ENCODE measurements at places on chromosomes 3 and 15.

DNA sequence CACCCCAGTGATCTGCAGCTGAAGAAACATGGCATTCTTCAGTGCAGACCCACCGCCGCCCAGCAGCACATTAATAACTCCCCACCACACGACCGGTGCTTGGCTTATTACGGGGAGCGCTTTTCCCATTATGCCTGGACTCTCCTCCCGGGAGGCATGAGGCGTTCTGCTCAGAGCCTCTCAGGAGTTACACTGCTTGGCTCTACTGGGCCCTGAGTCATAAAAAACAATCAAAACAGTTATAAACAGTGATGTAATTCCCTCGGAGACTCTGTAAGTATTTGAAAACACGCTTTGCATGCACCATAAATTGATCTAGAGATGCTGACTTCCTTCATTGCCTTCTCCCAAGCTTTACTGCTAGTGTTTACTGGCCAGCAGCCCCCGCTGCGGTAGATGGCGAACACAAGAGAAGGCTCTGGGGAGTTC lies 77.1 kb upstream of the SNRPA1 start:
- ATAC-seq, result no peak

DNA sequence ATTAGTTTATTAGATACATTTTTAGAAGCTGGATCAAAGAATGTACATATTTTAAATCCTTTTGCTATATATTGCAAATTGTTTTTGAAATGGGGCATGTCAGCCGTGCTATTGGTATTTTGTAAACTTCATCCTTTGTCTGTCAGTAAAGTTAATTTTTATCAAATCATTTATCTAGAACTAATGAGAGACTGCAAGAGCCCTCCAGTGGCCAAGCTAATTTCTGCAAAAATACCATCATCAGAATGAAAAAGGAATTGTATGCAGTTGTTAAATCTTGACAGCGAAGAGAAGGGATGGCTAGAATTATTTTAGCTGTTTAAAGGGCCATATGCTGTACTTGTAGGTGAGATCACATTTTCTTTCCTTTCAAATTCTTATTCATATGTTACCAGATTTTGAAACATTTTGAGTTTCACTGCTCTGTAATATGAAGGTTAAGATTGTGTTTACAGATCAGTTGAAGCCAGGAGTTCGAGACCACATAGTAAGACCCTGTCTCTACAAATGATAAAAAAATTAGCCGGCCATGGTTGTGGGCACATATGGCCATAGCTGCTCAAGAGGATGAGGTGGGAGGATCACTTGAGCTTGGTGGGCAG lies 8.1 kb upstream of the CLDN11 start:
- ATAC-seq, result no peak

DNA sequence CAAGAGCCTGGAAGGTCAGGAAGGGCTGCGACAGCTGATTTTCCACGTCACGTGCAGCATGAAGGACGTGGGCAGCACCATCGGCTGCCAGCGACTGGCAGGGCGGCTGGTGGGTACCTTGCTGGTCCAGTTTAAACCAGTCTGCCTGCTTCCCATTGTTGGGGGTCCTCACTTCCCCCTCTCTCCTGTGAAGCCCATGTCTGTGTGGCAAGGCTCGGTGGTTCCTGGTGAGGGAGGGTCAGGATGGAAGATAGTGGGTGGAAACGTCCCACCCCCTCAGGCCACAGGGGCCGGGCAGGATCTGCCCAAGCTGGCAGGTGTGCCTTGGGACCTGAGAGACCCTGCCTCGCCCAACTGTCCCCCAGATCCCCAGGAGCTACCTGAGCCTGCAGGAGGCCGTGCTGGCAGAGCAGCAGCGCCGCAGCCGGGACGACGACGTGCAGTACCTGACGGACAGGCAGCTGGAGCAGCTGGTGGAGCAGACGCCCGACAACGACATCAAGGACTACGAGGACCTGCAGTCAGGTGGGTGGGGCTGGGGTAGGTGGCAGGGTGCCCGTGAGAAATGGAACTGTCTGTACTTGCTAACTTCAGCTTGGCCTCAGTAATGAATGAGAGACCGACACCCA lies 108.2 kb downstream of the LRRK1 start:
- ATAC-seq, result peak; percentile 77

DNA sequence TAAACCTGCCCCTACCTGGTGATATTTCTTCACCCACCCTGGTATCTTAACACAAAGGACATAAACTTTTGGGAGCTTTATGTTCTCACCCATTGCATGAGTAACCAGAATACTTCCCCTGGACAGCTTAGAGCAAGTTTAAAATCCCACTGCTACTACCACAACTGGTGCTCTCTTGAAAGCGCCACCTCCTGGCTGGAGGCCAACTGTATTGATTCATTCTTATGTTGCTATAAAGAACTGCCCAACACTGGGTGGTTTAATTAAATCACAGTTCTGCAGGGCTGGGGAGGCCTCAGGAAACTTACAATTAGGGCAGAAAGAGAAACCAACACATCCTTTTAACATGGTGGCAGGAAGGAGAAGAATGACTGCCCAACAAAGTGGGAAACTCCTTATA lies 592.4 kb downstream of the EPHA3 start:
- no peak for ATAC-seq

- ATAC-seq, result no peak
These were observed 2.5 kb downstream of the KPNA1 start for GRCh38 chr3:122512284-122512683.

DNA sequence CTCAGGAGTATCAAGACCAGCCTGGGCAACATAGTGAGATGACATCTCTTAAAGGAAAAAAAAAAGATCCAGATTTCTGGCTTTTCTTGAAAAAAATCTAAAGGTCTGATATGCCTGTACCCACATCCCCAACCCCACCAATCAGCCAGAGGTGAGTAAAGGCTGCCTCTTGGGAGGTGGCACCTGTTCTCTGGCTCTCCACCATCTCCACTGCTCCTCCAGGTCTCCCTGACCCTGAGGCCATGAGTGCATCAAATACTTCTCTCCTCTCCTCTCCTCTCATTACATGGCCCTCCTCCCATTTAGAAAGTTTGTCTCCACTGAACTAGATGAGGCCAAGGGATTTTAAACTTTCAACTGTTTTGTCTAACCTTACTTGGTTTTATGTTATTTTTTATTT lies 5.2 kb downstream of the SIAH2 start:
- no peak for ATAC-seq

GRCh38 chr15:38307251-38307650 lies 54.6 kb downstream of the SPRED1 start:
- ATAC-seq, result no peak

All from esophagus mucosa (tissue), 1 donor.